ENCODE measurements at places on chromosomes 6 and 20.

DNA sequence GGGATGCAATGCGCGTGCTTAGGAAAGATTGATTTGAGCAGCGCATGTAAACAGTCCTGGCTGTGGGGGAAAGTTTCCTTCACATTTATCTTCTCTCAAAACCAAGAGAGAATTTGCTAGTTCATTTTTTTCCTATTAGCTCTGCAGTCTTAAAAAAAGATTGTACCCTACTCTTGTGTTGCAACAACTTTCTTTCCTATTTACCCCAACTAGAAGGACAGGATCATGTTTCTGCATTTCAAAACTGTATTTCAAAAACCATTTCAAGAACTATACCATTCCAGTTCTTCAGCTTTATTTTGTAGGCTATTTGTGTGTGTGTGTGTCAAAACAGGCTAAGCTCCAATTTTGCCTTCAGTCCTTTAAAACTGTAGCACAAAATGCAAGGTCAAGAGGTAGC, 473.1 kb downstream of the KIF16B start:
- DNase-seq: no peak

DNA sequence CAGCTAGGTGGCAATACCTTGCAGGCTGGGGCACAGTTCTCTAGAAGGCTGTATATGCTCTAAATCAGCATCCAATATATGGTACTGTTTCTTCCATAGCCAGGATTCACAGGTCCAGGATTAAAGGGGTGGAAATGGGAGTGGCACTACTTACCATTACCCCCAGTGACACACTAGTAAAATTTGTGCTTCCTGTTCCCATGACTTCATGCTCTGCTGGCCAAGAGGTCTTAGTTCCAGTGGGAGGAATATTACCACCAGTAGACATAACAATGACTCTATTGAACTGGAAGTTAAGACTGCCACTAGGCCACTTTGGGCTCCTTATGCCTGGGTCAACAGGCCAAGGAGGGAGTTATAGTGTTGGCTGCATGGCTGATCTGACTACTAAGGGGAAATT, 174.3 kb upstream of the TNFAIP3 start:
- no peak for DNase-seq

DNA sequence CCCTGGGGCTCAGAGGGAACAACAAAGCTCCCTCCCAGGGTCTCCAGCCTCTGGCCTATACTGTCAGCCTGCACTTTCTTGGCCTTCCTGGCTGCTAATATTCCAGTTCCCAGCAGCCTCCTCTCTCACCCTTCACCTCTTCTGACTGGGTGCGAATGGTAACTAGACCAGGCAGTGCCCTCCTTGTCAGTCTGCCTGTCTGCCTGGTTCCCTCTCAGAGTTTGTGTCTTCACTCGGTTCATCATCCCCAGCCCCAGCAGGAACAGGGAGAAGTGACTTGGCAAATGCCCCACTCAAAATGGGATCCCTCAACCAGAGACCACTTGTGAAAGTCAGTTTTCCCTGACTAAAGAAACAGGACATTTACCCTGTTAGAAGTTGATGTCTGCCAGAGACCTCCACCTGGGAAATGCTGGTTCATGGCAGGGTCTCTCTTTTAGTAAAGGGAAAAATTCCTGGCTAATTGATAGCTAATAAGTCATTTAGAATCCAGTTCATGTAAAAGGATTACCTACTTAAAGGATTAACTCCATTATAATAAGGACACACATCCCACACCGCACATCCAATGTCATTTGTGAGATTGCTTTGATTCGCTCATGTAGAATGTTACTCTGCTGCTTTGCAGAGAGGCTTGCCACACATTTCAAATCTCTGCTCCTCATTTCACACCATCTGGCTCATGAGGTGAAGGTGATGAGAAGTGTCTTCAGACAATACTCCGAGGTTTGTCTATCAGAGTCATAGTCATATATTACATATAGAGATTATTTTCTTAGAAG, 18.6 kb upstream of the MICB start:
- no peak for DNase-seq

DNA sequence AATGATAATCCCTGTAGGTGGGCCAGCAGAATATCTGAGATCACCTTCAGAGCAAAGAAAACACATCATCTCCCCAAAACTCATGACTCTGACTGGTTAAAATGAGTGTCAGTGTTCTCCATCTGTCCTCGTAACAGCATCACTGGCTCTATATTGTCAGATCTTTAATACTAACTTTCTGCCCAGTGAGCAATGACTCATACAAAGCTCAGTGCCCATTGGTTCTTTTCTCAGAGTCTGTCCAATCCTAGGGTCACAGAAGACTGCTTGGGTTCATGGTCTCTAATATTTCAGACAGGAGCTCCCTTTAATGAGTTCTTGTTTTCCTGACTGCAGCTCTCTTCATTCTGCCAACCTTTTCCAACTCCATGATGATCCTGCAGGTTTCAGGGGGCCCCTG, 36.4 kb downstream of the HLA-DPB1 start:
- peak; percentile 48 for DNase-seq

DNA sequence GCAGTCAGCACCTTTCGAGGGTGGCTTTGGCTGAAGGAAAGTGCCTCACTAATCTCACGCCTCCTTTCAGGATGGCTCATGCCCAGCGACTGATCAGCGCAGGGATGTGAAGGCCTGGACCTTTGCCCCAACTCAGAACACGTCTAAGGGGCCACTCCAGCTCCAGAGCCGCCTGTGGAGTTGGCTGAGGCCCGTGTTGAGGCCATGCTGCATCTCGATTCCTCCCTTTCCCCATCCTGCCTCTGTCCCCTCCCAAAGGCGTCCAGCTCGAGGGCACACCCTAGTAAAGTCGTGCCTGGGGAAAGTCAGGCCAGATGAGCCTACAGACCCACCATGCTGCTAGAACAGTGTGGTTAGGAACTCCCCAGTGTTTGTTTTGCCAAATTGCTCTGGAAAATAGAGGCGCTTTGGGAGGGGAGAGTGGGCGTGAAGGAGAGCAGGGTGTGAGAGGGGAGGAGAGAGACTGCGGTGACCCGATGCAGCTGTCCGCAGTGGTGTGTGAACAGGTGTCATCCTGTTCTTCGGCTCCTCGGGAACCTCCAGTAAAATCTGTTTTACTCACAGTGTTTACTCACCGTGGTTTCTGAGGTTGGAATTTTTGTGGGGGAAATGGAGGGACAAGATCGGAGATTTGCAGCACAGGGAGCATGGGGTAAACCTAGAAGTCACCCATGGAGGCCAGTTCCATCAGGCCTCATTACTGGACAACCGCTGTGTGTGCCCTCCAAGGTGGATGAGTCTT, 85.0 kb upstream of the PMEPA1 start:
- DNase-seq: no peak

Measured in GM06990 (cell line).